ENCODE measurements at places on chromosomes 4 and X. TPM values are rescaled to one million over a fixed set of nuclear protein-coding genes. Genes with fewer than 3 reads are reported as not detected.

- no peak for DNase-seq
Observed at GRCh38 chr4:108417923-108418322, 202.5 kb upstream of the RPL34 start.

GRCh38 chr4:134915355-134915754, 713.8 kb upstream of the PABPC4L start:
- DNase-seq, result no peak

GRCh38 chr4:181566490-181566889, 676.7 kb upstream of the TENM3 start:
- DNase-seq, result no peak

- no peak for DNase-seq
Observed at GRCh38 chrX:134685668-134686067, 27.4 kb upstream of the PLAC1 start.

DNA sequence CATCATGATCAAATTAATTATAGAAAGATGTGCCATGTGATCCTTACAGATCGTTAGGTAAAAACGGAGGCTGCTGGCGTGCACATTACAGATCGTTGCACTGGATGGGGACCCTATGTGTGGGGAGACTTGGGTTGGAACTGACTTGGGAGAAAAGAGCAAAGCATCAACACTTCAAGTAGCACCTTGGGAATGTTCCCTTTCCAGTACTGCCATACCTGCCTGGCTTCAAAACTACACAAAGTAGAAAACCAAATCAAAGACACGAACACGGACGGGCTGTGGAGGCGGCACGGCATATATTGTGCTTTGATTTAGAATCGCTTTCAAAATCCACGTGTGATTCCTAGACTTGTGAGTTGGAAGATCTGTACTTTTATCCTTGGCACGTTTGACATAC, 898 bp downstream of the CMC4 start:
- no peak for DNase-seq

GRCh38 chrX:10117864-10118377, 38.9 kb upstream of the CLCN4 start:
- DNase-seq, result no peak

DNA sequence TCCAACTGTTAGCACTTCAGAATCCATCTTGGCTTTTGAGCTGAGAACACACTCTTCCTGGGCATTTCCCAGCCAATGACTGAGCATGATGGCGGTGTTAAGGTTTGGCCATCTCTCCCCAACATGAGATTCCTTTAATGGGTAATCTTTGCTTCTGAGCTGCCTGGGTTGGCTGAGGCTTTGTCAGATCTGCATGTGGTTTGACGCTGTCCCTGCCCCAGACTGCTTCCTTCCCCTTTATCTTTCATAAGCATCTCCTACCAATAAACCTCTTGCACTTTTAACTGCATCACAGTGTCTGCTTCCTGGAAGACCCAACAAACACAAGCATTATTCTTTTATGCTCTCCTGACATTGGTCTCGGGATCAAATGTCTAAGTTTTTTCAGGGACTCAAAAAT, 31.5 kb upstream of the DIPK2B start:
- DNase-seq, result no peak

DNA sequence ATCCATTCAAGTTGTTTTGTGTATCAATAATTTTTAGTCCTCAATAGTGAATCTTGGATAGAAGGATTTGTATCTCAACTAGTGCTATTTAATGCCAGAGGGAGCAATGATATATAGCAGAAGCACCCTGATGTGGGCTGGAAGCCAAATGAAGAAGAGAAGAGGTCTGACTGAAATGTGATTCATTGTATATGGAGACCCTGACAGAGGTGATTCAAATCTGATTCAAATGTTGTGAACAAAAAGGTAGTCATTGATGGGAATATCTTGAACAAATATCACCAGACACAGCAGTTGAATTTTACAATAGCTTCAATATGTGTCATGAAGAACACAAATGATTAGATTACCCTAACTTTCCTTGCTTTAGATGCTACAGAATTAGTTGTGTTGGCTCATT, 27.5 kb upstream of the SULT1B1 start:
- no peak for DNase-seq

GRCh38 chr4:13126976-13127910, 356.9 kb downstream of the RAB28 start:
- no peak for DNase-seq

DNA sequence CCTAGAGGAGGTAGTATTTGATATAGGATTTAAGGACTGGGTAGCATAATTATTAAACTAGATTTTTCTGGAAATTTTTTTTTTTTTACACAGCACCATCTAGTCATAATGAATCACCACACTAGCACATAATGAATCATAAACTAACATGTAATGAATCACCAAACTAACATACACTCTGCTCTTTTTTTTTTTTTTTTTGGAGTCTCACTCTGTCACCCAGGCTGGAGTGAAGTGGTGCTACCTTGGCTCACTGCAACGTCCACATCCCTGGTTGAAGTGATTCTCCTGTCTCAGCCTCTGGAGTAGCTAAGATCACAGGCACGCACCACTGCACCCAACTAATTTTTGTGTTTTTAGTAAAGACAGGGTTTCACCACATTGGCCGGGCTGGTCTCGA, 92.5 kb downstream of the FAM13A start:
- DNase-seq, result no peak

DNA sequence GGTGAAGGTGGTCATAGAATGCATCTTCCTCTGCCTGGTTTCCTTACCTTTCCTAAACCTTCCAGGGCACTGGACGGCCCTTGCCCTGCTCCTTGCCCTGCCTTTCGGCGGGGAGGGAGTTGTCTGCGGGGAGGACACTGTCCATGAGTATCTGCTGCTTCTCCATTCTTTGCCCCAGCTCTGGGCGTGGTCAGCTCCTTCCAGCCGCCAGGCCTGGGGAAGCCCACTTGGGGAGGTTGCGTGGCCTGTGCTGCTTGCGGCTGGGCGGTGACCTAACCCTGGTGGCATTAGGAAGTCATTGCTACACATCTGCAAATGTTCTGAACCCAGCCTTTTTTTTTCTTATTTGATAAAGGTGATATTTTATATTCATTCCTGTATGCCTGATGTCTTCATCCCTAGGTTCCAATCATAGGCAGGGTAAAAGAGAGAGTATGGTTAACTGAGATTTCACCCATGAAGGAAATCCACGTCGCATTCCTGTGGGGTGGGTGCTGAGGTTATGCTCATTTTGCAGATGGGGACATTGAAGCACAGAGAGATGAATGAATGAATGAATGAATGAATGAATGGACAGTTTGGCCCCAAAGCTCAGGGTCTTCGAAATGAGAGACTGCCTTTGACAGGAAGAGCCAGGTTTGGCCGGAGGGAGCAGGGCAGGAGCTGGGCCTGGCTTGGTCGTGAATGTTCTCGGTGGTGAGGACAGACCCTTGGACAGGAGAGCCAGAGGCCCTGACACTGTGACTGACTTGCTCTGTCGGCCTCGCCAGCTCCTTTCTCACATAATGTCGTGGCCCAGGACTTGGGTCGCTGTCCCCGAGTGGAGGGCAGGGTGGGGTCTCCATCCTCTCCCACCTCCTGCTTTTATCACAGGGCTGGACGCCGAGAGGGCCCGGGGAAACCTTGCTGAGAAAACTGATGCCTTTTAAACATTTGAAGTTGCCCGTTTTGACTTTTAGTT, 57.8 kb upstream of the GPR78 start:
- DNase-seq, result no peak

DCK gene
- 10.3 TPM for total RNA-seq

GAR1 gene
- 23.9 TPM for total RNA-seq

USP11 gene
- total RNA-seq, result 108 TPM

TKTL1 gene
- total RNA-seq, result not detected

NKX3-2 gene
- total RNA-seq, result not detected

PAGE1 gene
- total RNA-seq, result not detected
